Progenitor cell of endocrine pancreas (in vitro differentiated cells): ENCODE measurements at places on chromosomes 6 and 20.

- peak; percentile 54 for DNase-seq
Measured at GRCh38 chr20:1185790-1186334, 1.1 kb upstream of the TMEM74B start.

GRCh38 chr6:129280749-129281148, 397.8 kb downstream of the LAMA2 start:
- no peak for DNase-seq

GRCh38 chr6:148166339-148166968, 176.2 kb upstream of the SASH1 start:
- DNase-seq = no peak

GRCh38 chr6:82584194-82584695, 220.6 kb downstream of the TPBG start:
- DNase-seq = no peak

DNA sequence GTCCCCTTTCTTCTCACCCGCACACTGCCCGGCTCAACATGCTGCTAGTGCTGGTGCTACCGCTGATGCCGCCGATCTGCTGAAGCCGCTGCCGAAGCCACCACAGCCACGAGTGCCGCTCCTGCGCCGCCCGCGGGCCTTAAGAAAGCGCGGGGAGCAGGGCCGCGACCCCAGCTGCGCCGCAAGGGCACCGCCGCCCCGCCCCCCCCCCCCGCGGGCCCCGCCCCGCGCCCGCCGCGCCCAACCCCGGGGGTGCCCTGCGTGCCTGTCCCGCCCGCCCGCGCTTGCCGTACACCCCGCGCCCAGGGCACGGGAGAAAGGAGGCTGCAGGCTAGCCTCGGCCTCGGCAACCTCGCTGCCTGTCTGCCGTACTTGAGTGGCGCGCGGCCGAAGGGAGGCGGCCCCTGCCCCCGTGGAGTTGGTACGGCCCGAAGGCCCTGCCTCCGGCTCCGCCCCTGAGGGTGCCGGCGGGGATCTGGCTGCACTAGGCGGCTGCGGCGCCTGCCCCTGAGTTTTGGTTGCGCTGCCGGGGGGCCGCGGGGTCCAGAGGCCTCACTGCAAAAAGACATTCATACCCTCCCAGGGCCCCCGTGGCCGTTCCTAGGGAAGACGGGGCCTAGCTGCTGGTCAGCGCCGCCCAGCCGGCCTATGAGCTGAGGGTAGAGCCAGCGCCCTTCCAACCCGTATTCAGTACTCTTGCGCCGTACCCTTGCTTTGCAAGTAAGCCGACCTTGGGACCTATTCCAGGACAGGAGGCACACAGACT, at the start of gene SOD2:
SOD2 (minus strand) TSS at position 114 of the 766 bp plus-strand sequence; CDS start at position 40, 74 bp downstream.
- peak; percentile 82 for DNase-seq

- no peak for DNase-seq
Measured at GRCh38 chr6:155883334-155883731, 427.7 kb upstream of the NOX3 start.
